ENCODE measurements at places on chromosomes 6 and 20.

- no peak for DNase-seq
Measured at GRCh38 chr6:67496191-67496590, 1138.9 kb upstream of the ADGRB3 start.

GRCh38 chr6:63537959-63538300 lies 34.4 kb upstream of the LOC128125822 start:
- no peak for DNase-seq

DNA sequence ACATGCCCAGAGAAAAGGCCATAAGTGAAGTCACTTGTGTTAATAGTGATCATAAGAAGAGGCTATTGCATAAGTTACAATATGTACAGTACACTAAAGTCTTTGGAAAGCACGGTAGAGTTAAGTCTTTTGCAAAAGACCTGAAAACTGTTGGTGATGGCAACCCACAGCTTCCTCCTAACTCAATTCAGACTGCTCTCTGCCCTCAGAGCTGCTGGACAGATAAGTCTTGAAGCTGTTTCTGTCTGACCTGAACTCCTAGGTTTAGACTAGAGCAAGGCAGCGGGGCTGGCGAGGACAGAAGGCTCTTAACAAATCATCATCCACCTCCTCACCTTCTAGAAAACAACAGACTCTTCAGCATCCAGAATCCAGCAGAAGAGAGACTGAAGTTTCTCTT lies 125.4 kb downstream of the CD24 start:
- DNase-seq: no peak

- no peak for DNase-seq
Measured at GRCh38 chr6:32371229-32371628, 474 bp downstream of the TSBP1 start.

DNA sequence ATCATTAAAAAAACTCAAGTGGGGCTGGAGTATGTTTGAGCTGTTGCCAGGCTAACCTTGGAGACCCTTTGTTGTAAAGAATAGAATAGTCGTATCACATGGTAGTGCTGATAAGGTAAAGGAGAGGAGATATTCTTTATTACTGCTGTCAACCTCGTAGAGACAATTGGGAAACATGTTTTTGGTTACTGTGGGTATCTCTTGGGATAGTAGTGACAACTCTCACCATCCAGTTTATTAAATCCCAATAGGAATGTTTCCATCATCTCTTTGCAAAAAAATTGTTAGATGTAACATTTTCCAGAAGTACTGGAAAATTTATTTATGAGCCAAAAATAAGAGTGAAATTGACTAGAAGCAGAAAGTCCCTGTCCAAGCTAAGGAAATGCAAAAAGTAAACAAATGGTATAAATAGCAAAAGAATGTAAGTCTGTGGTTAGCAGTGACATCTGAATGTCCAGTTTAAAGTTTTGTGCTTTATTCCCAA lies 829.3 kb upstream of the CITED2 start:
- DNase-seq: no peak

DNA sequence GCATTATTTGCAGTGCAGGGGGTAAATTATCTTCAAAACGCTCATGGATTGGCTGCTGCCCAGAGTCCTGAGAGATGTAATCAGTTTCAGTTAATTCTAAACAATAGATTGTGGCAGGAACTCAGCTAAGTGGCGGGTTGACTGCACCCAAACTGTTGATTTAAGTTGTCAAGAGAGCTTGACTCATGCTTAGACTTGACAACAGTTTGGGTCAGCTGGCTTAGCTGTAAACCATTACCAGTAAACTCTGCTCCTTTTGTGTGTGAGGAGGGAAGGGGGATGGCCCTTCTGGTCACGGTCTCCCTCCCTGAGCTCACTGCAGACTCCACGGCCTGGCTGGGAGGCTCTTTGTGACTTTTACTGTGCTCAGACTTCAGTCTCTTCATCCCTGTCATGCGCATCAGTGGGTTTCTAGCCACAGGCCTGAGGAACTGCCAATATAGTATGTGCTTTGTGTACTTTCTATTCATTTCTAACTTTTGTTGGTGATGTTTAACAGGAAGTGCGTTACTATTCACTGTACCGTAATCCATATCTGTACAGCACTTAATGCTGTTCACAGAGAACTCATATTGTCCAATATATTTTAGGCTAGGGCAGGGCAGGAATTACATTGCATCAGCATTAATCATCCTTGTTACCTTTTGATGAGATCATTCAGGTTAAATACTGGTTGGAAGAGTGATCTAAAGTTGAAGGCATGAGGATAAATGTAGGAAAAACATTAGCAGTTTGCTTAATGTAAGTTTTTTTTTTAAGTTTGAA lies 488.3 kb downstream of the CDKAL1 start:
- no peak for DNase-seq

DNA sequence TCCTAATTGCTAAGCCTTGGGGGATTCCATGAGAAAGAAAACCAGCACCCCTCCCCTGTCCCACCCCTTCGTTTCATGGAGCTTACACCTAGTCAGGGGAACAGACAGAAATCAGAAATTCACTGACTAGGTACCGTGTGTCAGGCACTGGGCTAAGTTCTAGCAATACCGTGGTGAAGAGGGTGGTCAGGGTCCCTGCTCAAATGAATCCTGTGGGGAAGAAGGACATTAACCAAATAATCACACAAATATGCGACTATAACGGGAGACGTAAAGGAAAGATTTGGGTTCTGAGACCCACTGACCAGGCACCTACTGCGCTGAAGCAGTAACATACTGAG lies 65.1 kb upstream of the TOP1 start:
- no peak for DNase-seq

DNA sequence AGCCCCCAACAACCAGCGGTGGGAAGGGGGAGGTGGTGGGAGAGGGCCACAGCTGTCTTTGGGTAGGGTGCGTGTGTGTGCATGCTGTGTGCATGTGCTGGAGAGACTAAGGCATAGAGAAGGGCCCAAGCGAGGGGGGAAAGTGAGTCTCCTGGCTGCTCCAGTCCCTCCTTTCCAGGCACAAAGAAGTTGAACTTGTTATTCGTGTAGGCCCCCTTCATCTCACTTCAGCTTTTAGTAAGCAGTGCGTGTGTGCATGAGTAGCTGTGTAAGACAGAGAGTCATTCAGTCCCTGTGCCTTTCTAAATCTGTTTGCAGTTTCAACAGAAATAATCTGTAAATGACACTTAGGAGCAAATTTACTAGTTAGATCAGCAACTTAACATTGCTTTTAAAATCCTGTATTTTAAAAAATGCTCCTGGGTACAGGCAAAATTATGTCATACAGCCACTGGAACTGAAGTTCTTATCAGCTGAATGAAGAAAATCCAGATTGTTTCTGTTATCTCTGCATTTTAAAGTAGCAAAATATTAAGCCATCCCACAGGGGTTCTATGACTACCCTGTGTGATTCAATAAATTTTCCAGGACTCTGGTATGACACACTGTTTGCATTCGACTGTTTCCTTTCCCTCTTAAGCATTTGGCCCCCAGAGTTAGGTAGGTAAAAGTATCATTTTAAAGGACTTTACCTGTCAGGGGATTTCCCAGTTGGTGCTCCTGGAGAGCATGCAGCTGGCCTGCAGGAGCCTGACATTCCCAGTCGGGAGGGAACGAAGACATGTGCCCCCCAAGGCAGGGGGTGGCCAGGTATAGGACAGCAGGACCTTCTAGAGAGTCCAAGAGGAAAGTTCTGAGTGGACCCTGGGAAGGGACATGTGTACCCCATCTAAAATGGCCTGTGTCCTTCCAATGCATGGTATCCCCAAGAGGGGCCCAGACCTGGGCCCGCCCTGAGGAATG lies 39.0 kb downstream of the MTRES1 start:
- DNase-seq: no peak

DNA sequence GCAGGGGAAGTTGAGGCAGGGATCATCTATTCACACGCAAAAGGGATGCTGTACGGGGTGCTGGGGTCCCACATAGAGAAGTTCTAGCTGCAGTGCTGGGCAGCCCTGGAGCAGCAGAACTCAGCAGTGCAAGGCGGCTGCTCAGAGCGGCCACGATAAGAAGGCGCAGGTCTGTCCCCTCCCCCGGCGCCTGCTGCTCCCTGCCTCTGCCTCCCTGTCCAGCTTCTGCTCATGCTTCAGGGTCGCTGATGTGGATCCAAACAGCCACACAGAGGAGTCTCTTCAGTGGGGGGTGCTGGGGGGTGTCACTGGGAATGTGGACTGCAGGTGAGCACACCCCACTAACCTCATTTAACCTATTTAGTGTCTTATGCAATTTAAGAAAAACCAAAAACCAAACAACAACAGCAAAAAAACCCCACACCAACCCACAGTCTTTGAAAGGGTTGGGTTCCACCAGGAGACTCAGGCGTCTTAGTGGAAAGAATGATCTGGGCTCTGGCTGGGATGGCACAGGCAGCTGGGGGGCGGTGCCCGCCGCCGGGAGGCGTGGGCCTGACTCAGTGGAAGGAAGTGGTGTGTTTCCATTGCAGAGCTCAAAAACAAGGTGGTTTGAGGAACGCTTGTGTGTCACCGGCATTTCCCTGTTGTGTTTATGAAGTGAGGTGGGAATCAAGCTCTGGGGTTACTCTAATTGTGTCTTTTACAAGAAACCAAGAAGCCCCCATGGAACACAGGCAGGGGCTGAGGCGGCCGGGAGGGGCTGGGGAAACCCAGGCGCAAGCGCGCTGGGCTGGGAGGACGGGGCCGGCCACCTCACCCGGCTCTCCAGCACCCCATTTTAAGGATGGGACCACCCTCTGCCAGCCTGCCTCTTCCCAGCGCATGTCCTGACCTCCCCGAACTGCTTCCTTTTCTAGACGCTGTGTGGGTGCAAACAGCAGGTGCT lies 55.1 kb downstream of the IRF4 start:
- peak; percentile 87 for DNase-seq

DNA sequence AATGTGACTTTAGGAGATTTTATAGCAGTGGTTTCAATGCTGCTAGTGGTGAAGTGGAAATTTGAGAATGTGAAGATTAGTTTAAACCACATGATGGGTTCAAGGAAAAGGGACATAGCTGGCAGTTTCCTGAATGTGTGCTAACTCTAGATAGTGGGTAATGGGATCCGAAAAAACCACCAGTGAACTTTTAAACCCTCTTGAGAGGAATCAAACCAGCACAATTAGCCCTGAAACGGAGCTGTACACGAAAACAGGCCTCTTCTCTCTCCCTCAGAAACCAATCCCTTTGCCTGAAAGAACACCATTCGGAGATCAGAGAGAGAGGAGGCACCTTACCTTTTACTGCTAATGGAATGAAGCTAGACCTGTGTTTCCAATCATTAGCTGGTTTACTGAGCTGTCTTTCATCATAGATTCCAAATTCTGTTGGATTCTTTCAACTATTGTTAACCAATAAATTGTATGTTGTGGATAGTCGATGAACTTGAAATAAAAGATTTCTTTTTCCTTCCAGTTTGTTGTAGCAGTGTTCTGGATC lies 103.9 kb downstream of the AIG1 start:
- DNase-seq: no peak

DNA sequence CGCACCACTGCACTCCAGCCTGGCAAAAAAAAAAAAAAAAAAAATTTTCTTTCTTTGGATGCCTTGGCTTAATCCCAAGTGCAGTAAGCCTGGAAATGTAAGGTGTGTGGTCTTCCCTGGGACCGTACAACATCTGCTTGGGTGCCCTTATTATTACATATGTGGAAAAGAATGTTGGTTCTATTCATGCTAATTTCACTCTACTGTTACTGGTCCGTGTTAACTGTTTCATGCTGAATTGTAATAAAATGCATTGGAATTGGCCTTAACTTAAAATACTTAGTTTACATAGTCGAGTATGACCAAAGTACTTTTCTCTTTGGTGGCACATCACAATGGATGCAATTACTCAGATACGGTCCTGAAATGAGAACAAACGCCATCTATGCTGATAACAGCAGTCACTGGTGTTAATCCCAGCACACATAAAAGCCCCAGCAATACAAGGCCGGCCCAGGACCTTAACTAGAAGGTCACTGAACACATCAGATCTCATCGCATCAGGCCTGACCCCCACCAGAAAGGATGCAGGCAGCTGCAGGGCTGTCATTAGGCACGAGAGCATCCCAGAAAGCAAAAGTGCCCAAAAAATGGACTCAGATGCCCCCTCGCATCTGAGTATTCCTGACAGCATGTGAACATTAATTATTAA lies 1.2 kb downstream of the SERPINB6 start:
- DNase-seq: no peak

- no peak for DNase-seq
Measured at GRCh38 chr6:21900730-21901129, 307.2 kb downstream of the SOX4 start.

Measured in CD8-positive, alpha-beta memory T cell (primary cell).